ENCODE measurements at places on chromosomes 16 and 17. TPM values are rescaled to one million over a fixed set of nuclear protein-coding genes. Genes with fewer than 3 reads are reported as not detected.

DNA sequence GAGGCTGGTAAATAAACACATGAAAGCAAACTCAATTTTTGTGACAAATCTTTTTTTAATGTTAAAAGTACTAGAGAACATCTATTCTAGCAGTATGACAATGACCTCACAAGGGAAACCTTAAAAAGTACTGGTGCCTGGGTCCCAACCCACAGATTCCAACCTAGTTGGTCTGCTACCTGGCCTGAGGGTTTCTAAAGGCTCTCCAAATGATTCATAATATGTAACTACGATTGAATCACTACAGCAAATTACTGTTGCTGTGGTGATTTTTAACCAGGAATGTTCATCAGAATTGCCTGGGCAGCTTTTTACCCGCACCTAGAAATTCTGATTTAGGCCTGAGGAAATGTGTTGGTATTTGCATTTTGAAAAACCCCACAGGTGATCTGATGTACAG, 26.1 kb downstream of the CDR2 start:
- peaks cover 39% of the 10 kb centered on the region for H3K36me3 ChIP-seq
- peaks cover 17% of the 10 kb centered on the region for H3K4me1 ChIP-seq
- no peaks in the 10 kb centered on the region for H3K27me3 ChIP-seq
- no peak overlapping the region for H3K4me3 ChIP-seq
- peak overlapping the region; percentile 57 for H3K27ac ChIP-seq
- no peak for DNase-seq

- no peak overlapping the region for H3K4me3 ChIP-seq
- no peaks in the 10 kb centered on the region for H3K36me3 ChIP-seq
- DNase-seq: no peak
- H3K4me1 ChIP-seq: peaks cover 5% of the 10 kb centered on the region
- H3K27ac ChIP-seq: no peak overlapping the region
These were observed 4.3 kb downstream of the CHCT1 start for GRCh38 chr17:60426596-60426995.

DNA sequence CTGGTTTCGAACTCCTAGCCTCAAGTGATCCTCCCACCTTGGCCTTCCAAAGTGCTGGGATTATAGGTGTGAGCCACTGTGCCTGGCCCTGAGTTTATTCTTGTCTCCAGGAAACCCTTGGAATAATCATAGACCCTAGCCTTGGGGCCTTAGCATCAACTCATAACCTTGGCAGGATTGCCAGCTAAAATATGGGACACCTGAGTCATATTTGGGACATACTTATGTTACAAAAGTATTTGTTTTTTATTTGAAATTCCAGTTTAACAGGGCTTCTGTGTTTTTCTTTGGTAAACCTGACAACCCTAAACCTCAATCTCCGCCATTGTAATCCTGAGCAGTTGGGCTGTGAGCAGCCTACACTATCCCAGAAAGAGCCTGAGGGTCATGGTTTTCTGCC, 28.6 kb upstream of the TNS4 start:
- peaks cover 67% of the 10 kb centered on the region for H3K4me1 ChIP-seq
- H3K36me3 ChIP-seq: peaks cover 7% of the 10 kb centered on the region
- H3K27ac ChIP-seq: peak overlapping the region; percentile 16
- no peaks in the 10 kb centered on the region for H3K27me3 ChIP-seq
- no peak for DNase-seq

DNA sequence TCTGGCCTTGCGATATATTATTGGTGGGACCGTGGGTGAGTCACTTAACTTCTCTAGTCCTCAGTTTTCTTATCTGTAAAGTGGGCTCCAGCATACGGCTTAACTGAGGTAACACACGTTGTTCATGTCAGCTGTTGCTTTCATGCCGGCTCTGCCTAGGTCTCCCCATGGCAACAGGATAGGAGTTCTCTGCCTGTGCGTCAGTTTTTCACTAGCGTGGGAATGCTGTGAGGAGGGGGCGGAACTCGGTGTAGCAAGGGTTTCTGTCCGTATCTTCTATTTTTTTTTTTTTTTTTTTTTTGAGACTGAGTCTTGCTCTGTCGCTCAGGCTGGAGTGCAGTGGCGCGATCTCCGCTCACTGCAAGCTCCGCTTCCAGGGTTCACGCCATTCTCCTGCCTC, 758.5 kb upstream of the RBFOX1 start:
- H3K27ac ChIP-seq: no peak overlapping the region
- no peaks in the 10 kb centered on the region for H3K4me1 ChIP-seq
- H3K36me3 ChIP-seq: no peaks in the 10 kb centered on the region
- H3K4me3 ChIP-seq: no peak overlapping the region

- no peaks in the 10 kb centered on the region for H3K27me3 ChIP-seq
- H3K27ac ChIP-seq: no peak overlapping the region
- peaks cover 4% of the 10 kb centered on the region for H3K36me3 ChIP-seq
- no peaks in the 10 kb centered on the region for H3K4me1 ChIP-seq
- no peak for DNase-seq
These were observed 1395.1 kb downstream of the CDH8 start for GRCh38 chr16:60641067-60641665.

DNA sequence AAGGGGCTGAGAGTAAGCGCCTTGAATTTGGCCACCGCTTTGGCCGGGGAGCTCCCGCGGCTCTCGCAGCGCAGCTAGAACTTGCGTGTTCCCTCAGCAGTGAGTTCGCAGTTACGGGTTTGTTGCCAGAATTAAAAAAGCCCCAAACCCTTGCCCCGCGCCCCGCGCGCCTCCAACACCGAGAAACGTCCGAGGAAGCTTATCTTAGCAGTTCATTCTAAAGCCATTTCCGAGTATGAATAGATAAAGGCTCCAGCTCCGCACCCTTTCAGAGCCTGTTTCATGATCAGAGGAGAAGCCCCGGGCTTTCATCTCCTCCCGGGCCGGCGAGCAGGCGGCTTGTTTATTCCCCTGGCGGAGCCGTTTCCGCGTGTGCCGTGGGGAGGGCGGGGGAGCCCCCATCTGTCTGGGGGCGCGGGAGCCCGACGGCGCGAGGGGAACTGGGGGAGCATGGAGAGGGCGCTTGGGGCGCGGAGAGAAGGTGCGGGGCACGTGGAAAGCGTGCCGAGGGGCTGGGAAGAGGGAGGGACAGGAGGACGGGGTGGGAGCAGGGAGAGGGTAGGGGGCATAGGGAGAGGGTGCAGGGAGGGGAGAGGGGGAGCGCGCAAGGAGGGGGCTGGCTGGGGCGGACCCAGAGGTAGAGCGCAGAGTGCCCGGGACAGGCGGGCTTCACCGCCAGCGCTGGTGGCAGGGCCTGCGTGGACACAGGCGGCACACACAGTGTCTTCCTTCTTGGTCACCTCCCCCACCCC, 9.9 kb downstream of the TBX4 start:
- H3K4me1 ChIP-seq: peaks cover 19% of the 10 kb centered on the region
- no peak overlapping the region for H3K27ac ChIP-seq
- H3K4me3 ChIP-seq: peak overlapping the region; percentile 3
- no peak for DNase-seq

DNA sequence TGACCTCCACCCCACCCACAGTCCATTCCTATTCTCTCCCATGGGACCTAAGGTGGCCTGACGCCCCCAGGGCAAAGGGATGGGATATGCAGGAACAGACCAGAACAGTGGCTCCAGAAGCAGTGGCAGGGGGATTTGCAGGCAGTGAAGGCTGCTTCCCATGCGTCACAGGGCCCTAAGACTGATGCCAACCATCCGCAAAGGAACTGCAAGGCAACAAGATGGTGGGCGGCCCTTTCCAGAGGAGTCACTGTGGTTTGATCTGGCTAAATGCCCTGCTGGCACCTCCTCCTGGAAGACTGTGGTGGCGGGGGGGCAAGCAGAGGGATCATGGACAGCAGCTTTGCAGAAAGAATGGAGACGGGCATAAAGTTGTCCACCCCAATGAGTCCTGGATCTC, 4.4 kb upstream of the SLC39A11 start:
- peaks cover 11% of the 10 kb centered on the region for H3K4me1 ChIP-seq
- H3K4me3 ChIP-seq: no peak overlapping the region
- H3K27ac ChIP-seq: no peak overlapping the region
- H3K27me3 ChIP-seq: peaks cover 21% of the 10 kb centered on the region

Gene CACNA1H
- total RNA-seq: 0.48 TPM

DNA sequence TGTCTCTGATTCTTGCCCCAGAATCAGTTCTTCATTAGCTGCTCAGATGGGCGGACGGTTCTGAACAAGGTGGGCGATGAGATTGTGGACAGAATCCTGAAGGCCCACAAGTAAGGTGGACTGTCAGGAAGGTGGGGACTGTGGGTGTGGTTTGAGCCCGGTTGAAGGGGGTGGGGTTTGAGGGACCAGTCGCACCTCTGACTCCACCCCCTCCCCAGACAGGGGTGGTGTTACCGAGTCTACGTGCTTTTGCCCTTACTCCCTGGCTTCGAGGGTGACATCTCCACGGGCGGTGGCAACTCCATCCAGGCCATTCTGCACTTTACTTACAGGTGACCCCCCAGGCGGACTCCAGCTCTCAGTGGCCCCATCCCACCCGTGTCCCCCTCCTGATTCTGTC, 11.3 kb downstream of the PLD2 start:
- no peaks in the 10 kb centered on the region for H3K4me1 ChIP-seq
- no peaks in the 10 kb centered on the region for H3K36me3 ChIP-seq

Gene CNP
- 53.8 TPM for total RNA-seq

Gene KRT28
- total RNA-seq: not detected

DNA sequence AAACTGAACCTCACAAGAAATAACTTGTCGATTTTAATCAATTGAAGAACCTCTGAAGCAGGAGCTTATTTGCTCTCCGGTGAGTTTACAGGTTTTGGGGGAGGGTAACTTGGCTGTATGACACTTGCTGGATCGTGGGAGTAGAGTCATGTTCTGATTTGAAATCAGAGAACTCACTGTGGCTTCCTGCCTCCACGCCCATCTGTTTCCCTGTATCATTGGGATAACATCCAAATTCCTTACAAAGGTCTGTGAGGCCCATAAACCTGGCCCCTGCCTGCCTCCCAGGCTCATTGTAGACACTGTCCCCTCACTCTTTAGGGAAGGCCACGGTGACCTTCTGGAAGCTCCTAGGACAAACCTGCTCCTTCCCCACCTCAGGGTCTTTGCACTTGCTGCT, 48.3 kb downstream of the C17orf67 start:
- no peak overlapping the region for H3K27ac ChIP-seq
- H3K4me3 ChIP-seq: peak overlapping the region; percentile 20
- H3K4me1 ChIP-seq: peaks cover 62% of the 10 kb centered on the region
- peaks cover 2% of the 10 kb centered on the region for H3K36me3 ChIP-seq
- no peak for DNase-seq

- peaks cover 10% of the 10 kb centered on the region for H3K4me1 ChIP-seq
- H3K4me3 ChIP-seq: peak overlapping the region; percentile 36
- peak; percentile 27 for DNase-seq
- H3K36me3 ChIP-seq: no peaks in the 10 kb centered on the region
These were observed 15.8 kb downstream of the MEOX1 start for GRCh38 chr17:43645765-43646481.

Gene CCL4L2
- 77.2 TPM for total RNA-seq

GRCh38 chr16:70704586-70704985, 18.7 kb upstream of the MTSS2 start:
- H3K36me3 ChIP-seq: no peaks in the 10 kb centered on the region
- H3K4me3 ChIP-seq: no peak overlapping the region
- no peaks in the 10 kb centered on the region for H3K4me1 ChIP-seq
- no peak overlapping the region for H3K27ac ChIP-seq
- DNase-seq: no peak

- H3K4me1 ChIP-seq: peaks cover 18% of the 10 kb centered on the region
- no peak for DNase-seq
- H3K27ac ChIP-seq: no peak overlapping the region
- H3K36me3 ChIP-seq: no peaks in the 10 kb centered on the region
- H3K27me3 ChIP-seq: no peaks in the 10 kb centered on the region
These were observed 18.5 kb upstream of the TERF2 start for GRCh38 chr16:69404275-69404805.

DNA sequence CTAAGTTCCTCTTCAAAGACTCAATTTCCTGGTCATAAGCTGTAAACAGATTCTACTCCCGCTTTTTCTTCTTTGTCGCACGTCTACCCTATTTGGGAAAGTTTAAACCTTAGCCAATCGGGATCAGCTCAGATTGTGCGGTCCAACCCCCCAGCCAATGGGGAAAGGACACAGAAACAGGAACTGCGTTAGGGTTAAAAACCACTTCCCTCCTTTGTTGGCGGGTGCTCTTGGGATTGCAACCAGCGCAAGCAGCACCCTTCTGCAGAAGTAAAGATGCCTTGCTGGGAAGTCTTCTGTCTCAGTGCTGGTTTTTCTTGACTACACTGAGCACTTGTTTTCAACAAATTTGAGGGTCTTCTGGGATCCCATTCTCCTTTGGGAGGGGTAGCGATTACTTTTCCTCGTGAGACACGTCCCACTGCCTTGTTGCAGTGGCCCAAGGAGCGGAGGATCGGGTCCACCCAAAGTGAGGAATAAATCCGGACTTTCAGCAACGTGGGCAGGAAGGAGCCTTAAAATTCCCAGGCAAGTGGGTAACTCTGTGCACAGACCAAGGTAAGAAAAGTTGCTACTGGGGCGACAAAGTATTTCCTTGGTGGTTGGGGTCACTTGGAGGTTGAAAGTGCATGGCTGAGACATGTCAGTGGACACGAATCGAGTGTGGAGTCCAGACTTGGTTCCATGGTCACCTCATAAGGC, 1.0 kb upstream of the YPEL3 start:
- DNase-seq: no peak
- peaks cover 24% of the 10 kb centered on the region for H3K36me3 ChIP-seq
- H3K27ac ChIP-seq: peak overlapping the region; percentile 56
- no peaks in the 10 kb centered on the region for H3K27me3 ChIP-seq

GRCh38 chr17:82487910-82488309, 29.4 kb downstream of the NARF start:
- no peak for DNase-seq
- no peaks in the 10 kb centered on the region for H3K4me1 ChIP-seq
- H3K4me3 ChIP-seq: no peak overlapping the region
- H3K27ac ChIP-seq: no peak overlapping the region
- H3K36me3 ChIP-seq: peaks cover 4% of the 10 kb centered on the region
- H3K27me3 ChIP-seq: no peaks in the 10 kb centered on the region

Gene KCNJ2
- total RNA-seq: not detected

Gene CAPNS2
- total RNA-seq: not detected

DNA sequence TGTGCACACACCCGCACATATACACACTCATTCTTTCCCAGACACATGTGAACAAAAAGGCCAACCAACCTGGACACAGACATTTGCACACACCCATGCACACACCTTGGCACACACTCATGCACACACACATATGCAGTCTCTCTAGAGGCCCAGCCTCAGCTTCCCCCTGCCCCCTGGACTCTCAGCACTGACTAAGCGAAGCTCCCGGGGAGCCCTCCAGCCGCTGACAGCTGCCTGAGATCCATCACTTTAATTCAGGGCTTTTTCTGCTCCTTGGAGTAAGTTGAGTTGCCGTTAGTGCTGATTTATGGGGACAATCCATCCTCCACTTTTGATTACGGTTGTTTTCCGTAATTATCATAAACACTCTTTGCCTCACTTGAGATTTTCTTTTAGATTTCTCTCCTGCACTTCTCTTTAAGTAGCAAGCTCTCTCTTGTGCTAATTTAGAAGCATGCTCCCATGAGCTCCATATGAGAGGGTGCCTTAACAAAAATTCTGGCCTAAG, 158.6 kb upstream of the CDC42EP4 start:
- peaks cover 6% of the 10 kb centered on the region for H3K4me1 ChIP-seq
- peaks cover 4% of the 10 kb centered on the region for H3K36me3 ChIP-seq
- no peak overlapping the region for H3K27ac ChIP-seq
- no peak for DNase-seq
- no peak overlapping the region for H3K4me3 ChIP-seq

Gene NPIPB13
- total RNA-seq: 18.5 TPM

Gene CDC6
- total RNA-seq: 92.6 TPM

GRCh38 chr17:57350266-57350665, 93.9 kb downstream of the MSI2 start:
- peaks cover 28% of the 10 kb centered on the region for H3K4me1 ChIP-seq
- H3K36me3 ChIP-seq: peaks cover 18% of the 10 kb centered on the region
- H3K27ac ChIP-seq: no peak overlapping the region
- H3K4me3 ChIP-seq: no peak overlapping the region
- no peaks in the 10 kb centered on the region for H3K27me3 ChIP-seq

Gene G6PC1
- total RNA-seq: not detected
